Fibroblast of skin of scalp (primary cell): ENCODE measurements at places on chromosomes 2 and 18.

GRCh38 chr2:18845854-18846445 lies 256.6 kb upstream of the NT5C1B start:
- DNase-seq, result no peak

GRCh38 chr2:221969087-221969829 lies 329.5 kb downstream of the PAX3 start:
- DNase-seq, result peak; percentile 37

GRCh38 chr2:46888421-46888952 lies 27.1 kb downstream of the MCFD2 start:
- no peak for DNase-seq

- peak; percentile 35 for DNase-seq
These were observed 7.4 kb downstream of the NFATC1 start for GRCh38 chr18:79402977-79403722.

DNA sequence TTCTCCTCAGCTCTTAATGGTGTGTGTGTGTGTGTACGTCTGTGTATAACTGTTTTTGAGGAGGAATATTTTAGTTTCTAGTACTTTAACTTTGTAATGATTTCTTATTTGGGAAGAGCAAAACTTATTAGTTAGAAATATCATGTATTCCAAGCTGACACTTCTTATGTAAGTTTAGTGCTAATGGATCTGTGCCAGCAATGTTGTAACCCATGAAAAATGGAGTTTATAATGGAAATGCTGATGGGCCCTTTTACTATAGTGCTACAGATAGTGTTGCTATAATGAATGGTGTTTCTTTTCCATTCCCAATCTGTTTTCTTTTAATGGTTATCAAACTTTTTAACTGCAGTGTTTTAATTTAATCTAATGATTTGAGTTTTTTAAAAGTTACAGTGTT lies 49.8 kb upstream of the OTX1 start:
- peak; percentile 30 for DNase-seq

- peak; percentile 82 for DNase-seq
These were observed 20.1 kb upstream of the TTC39C start for GRCh38 chr18:23994361-23994902.

- DNase-seq, result peak; percentile 62
These were observed 57.6 kb downstream of the SDC1 start for GRCh38 chr2:20167356-20167755.

- DNase-seq, result no peak
These were observed 98.1 kb downstream of the NFATC1 start for GRCh38 chr18:79493801-79494211.

- DNase-seq, result peak; percentile 95
These were observed 89.1 kb downstream of the HS1BP3 start for GRCh38 chr2:20561637-20562454.

- peak; percentile 66 for DNase-seq
These were observed 42.9 kb downstream of the QPCT start for GRCh38 chr2:37387148-37387835.

DNA sequence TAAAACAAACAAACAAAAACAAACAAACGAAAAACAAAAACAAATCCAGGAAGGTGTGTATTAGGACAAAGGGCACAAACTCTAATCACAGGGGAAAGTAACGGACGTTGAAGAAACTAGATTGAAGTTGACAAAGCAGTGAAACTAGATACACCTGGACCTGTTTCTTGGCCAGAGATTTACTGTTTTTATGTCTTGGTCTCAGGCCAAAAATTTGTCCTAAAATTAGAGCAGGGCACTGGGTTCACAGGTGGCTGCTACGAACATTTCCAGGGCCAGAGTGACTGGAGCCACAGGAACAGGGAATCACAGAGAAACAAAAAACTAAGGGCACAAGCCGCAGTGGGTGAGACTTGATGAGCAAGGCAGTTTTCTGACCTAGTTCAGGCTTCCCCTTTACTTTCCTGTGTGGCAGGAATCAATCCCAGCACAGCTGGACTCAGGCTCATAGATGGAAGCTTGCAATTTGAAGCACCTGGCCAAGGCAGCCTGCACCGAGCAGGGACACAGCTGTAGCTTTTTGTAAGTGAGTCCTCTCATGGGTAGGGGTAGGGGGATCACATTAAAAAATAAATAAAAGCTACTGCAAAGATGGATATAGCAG lies 329.4 kb downstream of the DLGAP1 start:
- DNase-seq, result no peak

DNA sequence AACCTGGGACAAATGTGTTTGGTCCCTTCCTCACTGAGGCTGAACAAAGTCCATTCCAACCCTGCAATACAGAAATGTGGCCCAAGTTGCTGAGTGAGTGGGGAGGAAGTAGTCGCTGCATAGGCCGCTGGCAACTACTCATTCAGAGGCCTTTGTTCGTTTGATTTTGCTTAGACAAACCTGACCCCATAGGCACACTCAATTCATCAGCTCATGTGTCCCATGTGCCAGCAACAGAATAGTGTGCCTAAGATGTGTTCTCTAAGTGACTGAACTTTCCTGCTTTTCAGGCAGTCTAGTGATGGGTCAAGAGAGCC lies 23.0 kb downstream of the PTPN18 start:
- DNase-seq, result no peak

DNA sequence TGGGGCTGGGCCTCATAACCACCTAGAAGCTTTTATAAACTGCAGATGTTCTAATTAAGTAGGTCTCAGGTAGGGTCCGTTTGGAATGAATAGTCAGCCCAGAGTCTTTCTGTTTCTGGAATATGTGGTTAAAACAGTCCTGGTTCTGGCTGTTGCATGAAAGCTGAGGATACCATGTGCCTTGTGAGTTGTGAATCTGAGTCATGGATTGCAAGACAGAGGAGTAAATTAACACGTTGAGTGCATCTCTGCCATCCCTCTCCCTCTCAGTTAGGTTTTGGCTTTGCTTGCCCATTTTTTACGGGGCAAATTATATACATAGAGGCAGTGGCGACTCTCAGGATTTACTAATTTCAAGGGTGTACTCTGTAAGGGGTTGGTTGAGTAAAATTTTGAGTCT lies 59.1 kb downstream of the NCK2 start:
- no peak for DNase-seq

GRCh38 chr2:220188031-220188430 lies 560.6 kb downstream of the SLC4A3 start:
- peak; percentile 53 for DNase-seq

GRCh38 chr2:54629914-54630857 lies 93.3 kb upstream of the EML6 start:
- peak; percentile 25 for DNase-seq
